ENCODE measurements at places on chromosomes 5 and 9.

GRCh38 chr9:33329117-33329563 lies 38.8 kb downstream of the NFX1 start:
- no peak for DNase-seq

GRCh38 chr5:8953016-8953415 lies 592.9 kb downstream of the SEMA5A start:
- DNase-seq = no peak

- no peak for DNase-seq
Observed at GRCh38 chr9:6152788-6153187, 62.8 kb upstream of the IL33 start.

DNA sequence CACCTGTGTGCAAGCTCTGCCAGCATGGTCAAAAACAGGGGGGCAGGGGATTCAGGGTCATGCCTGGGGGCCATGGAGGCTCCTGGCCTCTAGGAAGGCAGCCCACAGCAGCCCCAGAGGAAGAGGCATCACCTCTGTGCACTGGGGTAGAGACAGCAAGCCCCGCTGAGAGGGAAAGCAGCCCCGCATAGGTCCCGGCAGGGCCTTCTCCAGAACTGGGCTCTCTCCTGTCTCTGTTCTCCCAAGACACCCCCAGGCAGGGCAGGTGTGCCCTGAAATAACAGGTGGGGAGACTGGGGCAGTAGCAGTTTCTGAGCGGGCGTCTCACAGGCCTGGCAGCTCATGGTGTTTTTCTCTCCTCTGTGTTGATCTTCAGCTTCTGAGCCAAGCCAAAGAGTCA lies 279.1 kb downstream of the HSPA4 start:
- DNase-seq = no peak

- DNase-seq = no peak
Observed at GRCh38 chr9:121503444-121503843, 3.8 kb upstream of the GGTA1 start.

DNA sequence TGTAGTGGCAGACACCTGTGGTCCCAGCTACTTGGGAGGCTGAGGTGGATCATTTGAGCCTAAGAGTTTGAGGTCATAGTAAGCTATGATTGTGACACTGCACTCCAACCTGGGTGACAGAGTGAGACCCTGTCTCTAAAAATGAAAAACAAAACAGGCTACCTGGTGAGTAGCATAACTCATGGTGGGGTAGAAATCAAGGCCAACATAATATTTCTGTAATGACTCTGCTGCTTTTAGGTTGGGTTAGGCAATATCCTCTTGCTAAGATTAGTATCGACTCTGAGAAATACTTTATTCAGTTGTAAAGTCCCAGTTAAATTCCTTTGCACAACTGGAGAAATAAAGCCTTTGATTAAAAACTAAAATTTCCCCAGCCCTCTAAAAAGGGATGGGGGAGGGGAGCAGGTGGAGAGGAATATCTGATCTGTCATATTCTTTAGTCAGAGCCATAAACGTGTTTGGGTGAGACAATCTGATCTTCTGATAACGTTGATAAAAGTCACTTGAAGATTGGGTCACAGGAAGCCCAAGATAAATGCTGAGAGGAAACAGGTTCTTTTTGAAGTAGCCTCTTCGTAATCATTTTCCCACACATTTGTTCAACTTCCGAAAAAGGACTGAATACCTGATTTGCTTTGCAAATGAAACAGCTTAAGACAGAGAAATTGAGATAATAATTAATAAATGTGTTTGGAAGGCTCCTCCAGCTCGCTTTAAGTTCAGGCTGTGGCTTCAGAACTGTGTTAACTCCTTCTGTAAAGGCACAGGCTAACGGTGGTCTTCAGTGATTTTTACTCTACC lies 14.9 kb downstream of the IL4 start:
- DNase-seq = no peak

DNA sequence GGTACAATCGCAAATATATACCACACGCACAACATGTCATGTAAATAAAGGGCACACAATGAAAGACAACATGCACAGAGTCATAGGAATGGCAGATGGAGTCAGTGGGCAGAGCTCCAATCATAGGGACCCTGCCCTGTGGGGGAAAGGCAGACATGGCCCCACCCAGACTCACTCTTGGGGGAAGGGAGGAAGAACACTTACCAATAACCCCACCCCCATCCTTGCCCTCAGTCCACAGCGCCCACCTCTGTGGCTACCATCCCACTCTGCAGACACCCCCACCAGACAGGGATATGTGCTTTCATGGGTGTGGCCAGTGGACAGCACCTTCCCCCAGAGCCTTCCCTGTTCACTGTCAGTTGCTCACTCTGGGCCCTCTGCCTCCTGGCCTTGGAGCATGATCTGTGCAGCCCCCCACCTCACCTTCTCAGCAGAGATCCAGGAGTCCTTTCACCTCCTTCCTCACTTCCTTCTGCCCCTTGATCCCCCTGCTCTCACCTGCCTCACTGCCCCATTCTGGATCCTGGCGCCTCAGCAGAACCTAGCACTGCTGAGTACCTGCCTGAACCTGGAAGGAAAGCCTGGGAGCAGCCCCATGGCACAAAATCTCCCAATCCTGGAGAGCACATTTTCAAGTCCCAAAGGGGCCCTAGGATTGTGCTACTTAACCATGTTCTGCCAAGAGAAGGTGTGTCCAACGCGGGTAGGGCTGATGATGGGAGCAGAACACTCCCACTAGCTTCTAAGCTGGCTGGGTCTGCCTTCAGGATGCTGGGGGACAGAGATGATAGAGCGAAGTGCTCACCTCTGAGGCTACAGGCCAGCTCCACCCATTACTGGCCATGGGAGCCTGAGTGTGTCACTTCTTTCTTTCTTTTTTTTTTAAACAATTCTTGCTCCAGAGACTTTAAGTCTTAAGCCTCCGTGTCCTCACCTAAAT lies 1.5 kb upstream of the PHF19 start:
- no peak for DNase-seq

DNA sequence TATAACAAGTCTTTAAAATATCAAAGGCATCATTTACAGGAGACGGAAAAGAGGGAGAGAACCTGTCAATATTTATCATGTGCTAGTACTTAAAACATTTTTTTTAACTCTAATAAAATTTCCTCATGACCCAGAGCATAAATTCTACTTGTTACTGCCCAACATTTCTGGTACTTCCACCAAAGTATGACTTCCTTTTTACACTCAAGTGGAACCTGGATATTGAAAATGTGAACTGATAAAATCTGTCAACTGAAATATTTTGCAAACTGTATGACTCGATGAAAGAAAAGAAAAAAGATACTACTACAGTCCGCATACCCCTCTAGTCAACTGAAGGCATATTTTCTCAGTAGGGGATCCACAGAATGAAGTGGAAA lies 37.1 kb downstream of the FAM13B start:
- DNase-seq = no peak

DNA sequence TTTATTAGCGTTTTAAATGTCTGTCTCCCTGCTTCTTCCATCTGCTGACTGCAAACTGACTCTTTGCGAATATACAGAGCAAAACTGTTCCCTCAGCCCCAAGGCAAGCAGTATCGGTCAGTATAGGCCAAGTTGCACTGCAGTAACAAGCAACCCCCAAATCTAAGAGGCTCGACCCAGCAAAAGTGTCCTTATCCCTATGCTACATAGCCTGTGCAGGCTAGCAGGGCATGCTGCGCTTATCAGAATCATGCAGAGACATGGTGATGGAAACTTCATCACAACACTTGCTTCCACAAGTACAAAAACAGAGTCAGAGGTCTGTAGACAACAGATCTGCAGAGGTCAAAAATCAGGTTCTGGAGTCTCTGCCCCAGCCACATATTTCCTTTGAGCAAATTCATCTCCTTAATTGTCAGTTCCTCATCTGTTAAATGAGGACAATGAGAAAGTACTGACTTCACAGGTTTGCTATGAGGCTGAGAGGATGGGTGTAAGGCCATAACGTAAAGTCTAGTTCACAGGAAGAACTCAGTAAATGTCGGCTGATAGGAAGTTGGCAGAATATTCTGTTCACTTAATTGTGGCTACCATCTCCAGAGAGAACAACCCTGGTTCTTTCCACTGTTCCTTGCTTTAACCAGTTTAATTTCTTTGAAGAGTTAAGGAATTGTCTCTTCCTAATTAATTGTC lies 9.6 kb upstream of the IL17B start:
- DNase-seq = no peak

DNA sequence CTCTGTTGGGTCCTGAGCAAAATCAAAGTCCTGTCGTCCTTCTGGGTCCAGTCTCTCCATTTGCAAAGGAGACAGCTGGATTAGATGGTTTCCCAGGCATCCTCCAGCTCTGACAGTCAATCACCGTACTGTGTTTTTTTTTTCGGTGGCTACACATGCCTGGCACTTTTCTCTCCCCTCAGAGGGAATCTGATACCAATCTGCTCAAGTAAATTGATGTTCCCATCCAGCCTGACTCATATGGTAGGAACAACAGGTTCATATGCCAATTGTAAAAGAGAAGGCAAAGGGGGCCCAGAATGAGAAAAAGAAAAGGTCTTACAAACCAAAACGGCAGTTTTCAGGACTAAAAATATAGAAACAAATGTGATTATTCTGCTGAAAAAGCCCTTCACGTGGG lies 1.2 kb downstream of the FBXO10 start:
- DNase-seq = no peak

GRCh38 chr5:125143011-125143410 lies 396.6 kb upstream of the ZNF608 start:
- no peak for DNase-seq

- no peak for DNase-seq
Observed at GRCh38 chr9:72749276-72749675, 203.6 kb downstream of the ALDH1A1 start.

- DNase-seq = no peak
Observed at GRCh38 chr9:89710697-89711096, 105.9 kb downstream of the GADD45G start.

DNA sequence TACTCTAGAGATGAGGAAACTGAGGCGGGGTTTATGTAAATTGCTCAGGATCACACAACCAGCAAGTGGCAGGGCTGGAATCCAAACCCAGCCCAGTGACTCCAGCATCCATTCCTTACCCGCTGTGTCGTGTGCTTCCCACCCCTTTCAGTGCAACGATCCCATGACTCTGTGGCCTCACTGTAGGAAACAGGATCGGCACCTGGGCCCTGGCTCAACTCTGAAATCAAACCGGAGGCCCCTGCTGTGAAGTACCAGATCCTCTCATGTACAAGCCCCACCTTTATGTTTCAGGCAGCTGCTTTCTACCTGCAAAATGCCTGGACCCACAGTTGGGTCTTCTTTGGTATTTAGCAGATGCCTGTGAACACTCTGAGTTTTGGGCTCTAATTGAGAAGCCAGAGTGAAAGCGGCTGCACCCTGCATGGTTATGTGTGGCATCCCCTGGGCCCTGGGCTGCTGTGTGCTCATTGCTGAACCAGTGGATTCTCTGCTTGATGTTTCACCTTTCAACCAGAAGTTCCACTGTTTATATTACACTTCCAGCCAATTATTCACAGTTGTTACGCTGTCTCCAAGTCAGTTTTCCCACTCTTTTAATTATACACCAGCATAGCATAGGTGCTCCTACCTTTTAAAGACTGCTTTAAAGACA lies 36.7 kb downstream of the ABLIM3 start:
- DNase-seq = no peak

DNA sequence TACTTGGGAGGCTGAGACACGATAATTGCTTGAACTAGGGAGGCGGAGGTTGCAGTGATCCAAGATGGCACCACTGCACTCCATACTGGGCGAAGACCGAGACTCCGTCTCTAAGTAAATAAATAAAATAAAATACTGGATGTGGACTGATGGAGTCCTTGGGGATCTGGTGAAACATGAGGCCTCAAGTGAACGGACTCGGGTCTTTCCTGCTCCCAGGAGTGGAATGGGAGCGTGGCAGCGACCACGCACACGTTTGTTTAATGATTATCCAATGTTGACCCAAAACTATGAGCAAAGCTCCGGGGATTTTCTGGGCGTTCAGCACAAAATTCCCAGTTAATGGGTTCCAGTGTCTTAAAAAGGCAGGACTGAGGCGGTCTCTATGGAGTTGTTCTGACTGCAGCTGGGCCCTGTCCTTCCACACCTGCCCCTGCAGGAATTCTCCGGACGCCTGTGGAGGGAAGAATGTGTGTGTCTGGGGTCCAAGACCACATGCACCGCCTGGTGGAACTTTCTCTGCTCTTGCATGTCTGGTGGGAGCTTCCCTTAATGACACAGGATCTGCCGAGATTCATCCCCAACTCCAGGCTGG lies 26.6 kb downstream of the NEK6 start:
- DNase-seq = no peak

DNA sequence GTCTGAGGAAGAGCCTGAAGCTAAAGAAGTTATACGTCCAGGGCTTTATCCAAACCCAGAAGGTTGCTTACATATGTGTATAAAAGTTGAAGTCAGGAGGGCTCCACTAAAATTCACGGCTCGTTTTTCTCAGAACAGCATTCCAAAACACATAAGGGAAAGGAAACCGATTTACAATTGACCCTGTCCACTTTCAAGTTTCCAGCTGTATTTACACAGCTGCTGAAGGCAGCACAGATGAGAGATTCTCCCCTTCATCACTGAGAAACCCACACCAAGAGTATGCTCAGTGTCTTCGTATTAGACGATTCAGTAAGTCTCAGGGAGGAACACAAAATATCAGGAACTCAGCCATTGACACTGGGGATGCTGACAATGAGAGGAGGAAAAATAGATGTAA lies 5.9 kb upstream of the NREP start:
- no peak for DNase-seq

DNA sequence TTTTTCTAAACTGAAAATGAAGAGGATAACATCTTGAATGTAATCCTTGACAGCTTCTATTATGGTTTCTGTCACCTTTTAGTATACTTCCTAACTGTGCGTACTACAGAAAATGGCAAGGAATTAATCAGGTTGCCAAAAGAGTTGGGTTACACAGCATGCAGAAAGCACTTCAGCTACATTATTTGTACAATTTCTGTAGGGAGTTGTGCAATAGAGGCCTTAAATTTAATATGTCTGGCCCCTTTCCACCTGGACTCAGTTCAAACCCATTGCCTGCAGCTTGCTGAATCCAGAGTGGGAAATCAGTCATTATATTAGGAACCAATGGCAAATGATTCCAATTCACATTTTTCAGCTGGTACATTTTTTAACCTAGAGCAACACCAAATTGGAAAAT lies 549.7 kb downstream of the CSNK1G3 start:
- peak; percentile 69 for DNase-seq

- DNase-seq = no peak
Observed at GRCh38 chr9:3288686-3289085, 237.1 kb downstream of the RFX3 start.

DNA sequence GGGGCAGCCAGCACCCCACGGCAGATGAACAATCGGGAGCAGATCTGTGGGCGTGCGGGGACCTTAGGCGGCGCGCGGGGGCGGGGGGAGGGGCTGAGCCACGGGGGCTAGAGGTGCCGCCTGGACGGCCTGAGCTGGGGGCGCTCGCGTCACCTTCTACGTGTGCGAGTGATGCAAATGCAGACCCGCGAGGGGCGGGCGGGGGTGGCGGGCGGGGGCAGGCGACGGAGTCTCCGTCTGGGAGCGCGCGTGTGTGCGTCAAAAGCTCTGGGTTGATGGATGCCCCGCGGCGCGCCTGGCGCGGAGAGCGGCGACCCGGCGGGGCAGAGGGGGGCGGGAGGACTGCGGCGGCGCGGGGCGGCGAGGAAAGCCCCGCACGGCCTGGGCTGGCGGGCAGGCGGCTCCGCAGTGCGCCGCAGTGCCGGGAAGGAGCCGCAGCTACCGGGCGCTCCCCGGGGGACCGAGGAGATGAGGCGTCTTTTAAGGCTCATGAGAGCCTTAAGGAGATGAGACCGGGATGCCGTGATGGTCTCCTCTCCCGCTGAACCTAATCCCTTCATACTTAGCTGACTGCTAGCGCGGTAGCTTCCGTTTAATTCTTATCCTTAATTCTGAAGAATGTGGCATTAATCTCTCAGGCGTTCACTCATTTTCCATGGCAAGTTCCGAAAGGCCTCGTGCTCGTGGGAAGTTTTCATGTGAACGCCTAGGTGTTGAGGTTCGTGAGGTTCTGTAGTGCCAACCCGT lies 1.5 kb downstream of the SV2C start:
- DNase-seq = peak; percentile 1
